ENCODE measurements at places on chromosomes 5 and 9.

- no peak for DNase-seq
Measured at GRCh38 chr5:122236270-122237040, 75.6 kb upstream of the SNCAIP start.

DNA sequence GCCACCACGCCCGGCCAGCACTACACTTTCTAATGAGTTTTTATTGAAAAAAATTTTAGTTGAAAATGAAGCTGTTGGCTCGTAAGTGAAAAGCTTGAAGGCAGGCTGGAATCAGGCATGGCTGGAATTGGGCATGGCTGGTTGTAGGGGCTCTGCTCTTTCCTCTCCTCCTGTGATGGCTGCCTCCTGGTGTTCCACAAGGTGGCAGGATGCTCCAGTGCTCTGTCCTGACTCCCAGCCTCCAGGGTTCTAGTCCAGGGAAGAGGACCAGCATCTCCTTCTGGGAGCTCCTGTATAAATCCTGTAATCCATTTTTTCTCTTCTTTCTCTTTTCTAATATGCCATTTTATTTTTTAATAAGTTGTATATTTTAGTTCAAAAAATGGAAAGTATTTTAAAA is 57.2 kb upstream of the DHFR start:
- no peak for DNase-seq

DNA sequence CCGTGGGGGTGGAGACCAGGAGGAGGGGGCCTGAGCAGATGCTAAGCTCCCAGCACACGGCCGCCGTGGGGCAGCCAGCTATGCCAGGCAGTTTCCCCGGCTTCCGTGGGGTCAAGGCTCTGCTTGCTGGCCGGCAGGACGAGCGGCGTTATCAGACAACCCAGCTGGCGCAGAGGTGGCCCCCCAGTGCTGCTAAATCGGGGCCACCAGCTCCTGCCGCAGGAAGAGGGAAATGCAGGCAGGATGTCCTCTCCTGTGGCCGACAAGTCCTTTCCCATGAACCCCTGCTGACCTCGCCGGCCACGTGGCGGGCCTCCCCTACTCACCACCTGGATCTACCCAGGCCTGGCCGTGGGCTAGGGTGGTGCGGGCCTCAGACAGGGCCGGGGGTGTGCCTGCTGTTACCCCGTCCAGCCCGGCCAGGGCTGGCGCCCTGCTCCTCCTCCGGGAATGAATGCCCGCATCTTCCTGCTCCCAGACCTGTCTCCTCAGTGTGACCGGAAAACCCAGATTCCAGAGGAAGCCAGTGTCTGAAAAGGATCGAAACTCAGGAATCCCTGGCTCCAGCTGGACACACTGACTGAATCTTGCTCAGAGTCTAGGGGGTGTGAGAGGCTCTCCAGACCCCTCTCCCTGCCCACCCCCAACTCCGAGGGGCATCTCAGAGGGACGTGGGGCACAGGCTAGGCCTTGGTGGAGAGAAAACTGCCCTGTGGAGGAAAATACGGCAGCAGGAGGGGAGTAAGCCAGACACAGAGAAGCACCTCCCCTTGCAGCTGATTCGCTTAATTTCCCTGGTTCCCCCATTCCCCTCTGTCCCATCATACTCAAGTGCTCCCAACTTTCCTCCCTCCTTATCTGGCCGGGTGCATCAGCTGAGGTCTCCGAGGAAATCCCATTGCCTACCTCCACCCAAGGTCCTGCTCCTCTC is 3.9 kb downstream of the FLT4 start:
- DNase-seq: no peak

DNA sequence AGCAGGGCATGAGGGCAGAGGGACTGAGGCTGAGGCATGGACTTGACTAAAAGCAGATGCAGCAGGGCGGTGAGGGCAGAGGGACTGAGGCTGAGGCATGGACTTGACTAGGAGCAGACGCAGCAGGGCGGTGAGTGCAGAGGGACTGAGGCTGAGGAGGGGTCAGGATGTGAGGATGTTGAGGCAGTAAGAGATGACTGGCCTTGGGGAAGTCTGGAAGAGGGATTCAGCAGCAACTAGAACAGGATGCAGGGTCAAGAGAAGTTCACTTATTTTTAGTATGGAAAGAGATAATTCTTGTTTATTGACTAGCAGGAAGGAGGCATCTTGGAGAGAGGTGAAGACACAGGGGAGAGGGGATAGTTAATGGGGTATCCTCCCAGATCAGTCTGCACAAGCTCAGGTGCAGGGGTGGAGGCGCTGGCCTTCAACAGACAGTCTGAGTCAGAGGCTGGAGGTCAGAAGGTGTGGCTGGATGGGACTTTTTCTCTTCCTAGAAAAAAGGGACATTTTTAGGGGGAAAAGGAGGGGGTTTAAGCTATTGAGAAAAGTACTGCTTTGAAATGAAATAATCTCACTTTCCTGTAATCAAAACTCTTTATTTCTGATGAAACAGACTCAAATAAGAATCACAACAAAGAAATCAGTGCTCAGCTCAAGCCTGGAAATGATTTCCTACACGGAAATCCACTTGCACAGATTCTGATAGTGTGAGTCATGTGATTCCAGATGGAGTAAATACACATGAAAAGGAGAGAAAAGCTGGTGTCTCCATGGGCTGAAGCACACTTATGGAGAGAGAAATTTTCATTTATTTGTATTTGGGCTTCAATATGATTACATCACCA is 130.9 kb downstream of the PALM2AKAP2 start:
- DNase-seq: no peak

GRCh38 chr5:176644294-176644693 is 3.0 kb upstream of the TSPAN17 start:
- no peak for DNase-seq

DNA sequence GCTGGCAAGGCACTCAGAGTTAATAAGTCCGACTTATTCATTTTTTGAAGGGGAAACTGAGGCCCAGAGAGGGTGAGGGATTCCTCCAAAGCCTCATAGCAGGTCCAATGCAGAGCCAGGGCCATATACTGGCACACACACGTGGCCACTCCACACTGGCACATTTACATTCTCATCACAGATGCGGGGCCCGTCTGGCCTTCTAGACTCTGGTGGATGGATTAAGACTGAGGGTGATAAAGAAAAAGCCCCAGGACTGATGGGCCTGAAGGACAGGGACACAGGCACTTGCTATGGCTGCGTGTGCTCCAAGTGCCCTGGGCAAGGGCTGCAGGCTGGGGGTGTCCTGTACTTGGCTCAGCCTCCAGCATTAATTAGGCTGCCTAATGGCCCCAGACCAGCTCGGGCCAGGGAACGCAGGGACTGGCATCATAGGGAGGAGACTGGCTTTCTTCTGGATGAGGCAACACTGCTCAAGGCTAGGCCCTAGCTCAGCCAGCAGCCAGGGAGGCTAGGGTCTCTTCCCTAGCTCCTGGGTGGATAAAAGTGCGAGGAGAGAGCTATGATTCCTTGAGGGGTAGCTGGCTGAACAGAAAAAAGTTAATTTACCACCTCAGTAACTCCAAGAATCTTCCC is 28.5 kb upstream of the CSF1R start:
- no peak for DNase-seq

DNA sequence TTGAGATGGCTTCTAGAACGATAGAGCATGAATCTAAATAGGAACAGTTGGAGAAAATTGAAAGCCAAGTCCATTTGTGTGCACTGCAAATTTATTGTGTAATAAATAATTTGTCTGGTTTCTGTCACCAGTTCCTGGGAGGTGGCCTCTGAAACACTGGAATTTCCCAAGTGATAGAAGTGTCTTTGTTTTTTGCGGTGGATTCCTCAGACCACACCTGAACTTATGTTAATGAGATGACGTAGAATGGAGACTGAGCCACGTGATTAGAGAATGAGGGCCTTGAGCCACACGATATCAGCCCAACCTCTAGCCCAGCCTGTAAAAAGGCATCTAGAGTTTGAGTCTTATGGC is 105.1 kb downstream of the MSX2 start:
- no peak for DNase-seq

GRCh38 chr9:73411494-73411893 is 259.8 kb downstream of the ANXA1 start:
- DNase-seq: no peak

GRCh38 chr5:40991168-40991980 is 79.8 kb downstream of the MROH2B start:
- DNase-seq: no peak

- DNase-seq: no peak
Measured at GRCh38 chr5:80468131-80468530, 19.8 kb upstream of the FAM151B start.

- DNase-seq: no peak
Measured at GRCh38 chr5:134203630-134204029, 22.2 kb downstream of the PPP2CA start.

GRCh38 chr9:93590609-93591234 is 14.3 kb downstream of the PHF2 start:
- no peak for DNase-seq

DNA sequence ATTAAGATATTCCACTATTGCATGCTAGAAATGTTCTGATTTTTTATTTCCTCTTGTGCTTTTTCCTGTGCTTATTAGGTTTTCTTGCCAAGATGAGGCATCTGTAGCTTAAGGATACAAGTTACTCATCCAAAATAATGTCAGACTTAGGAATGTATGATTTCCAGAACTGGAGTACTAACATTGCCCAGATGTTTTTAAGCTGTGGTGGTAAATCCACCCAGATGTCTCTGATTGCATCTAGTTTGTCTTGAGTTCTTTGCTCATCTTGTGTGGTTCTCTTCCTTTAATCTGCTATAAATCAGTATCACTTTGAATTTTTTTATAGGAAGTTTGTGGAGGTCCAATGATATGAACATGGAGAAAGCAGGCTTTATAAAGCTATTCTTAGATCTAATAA is 337.5 kb upstream of the ZNF608 start:
- no peak for DNase-seq

DNA sequence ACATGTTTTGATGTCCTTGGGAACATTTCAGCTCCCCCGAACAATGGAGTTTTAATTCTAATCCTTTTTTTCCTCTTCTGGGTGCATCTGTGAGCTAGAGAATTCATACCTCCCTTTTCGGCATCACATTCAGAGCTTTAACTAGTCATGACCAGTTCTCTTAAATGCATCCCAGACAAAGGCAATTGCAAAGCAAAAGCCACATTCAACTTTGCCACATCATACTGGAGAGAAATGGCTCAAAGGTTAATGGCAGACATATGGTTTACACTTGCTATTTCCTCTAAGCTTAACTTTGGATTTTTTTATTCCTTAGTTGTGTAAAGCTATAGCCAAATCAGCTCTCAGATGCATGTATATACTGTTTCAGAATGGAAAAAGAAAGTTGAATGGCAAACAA is 153.3 kb downstream of the ESM1 start:
- no peak for DNase-seq

DNA sequence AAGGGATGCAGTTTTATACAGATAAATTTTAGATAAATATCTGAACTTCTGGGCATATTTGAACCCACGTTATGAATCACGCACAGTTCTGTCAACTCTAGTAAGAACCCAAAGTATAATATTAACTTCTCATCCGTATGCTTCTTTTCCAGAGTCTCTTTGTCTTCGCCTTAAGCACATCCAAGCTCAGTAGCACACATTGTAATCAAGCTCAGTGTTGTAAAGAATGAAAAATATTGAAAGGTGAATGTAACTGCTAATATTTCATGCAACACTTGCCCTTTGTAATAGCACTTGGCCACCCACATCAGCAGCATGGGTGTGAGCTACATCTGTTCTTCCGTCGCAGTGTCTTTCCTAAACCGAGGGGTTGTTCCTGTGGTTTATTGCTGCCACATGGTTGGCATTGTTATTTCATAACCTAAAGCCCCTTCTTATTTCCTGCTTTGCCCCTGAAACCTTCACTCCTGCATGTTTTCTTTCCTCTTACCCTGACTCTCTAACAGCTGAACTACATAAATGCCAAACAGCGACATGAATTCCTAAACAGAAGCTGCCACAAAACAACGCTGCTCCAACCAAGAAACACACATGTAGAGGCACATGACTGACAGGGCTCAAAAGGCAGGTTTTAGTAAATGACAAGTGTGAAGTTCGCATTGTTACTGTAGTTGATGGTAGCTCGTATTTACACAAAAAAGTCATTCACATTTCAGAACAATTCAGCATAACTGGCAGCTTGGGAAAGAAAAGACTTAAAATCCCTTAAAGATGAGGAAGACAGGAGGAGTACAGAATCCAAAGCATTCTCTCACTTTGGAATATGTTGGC is 190.1 kb upstream of the MEF2C start:
- DNase-seq: no peak

DNA sequence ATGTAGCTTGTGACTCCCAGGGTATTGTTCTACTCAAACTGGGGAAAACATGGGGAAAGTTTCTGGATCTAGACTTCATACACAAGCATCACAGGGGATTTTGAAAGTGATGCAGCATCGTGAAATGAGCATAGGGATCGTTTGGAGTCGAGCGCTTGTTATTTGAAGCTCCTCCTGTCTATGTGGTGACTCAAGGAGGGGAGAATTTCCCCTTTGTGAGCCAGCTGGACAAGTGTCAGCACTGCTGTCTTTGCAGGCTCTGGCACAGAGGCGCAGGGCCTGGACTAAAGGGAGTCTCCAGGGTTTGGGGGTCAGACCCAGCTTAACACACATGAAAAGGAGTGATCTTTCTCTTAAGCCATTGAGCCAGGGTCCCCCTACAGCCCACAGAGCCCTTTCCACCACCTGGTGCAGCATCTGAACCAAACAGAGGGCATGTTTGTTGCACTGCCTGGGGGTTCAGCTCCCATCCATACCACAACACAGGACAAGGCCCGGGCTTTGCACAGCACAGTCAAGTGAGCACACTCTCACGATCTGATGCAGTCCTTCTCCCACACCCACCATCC is 51.0 kb downstream of the IRF1 start:
- no peak for DNase-seq

- DNase-seq: no peak
Measured at GRCh38 chr5:17872204-17872603, 237.9 kb downstream of the TAF11L14 start.

DNA sequence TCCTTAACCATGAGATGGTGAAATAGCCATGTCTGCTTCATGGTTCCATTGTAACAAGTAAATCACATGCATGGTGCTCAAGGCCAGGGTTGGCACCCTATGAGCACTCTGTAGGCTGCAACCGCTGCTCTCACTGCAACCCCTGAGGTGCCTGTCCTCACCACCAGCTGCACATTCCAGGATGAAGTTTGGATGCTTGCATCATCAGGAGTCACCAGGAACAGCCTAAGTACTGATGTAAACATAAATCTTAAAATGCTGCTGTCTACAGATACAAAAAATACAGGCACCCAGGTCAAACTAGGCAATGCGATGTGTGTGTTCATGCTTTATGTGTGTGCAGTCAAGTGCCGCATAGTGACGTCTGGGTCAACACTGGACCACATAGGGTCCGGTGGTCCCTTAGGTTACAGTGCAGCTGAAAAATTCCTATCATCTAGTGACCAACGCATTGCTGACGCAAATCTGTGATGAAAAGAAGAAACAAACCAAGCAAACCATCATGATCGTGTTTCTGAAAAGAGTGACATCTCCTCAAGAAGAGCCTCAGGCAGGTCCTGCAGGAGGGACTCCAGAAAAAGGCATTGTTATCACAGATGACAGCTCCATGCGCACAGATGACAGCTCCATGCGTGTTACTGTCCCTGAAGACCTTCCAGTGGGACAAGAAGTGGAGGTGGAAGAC is 234.8 kb downstream of the AUH start:
- DNase-seq: no peak

DNA sequence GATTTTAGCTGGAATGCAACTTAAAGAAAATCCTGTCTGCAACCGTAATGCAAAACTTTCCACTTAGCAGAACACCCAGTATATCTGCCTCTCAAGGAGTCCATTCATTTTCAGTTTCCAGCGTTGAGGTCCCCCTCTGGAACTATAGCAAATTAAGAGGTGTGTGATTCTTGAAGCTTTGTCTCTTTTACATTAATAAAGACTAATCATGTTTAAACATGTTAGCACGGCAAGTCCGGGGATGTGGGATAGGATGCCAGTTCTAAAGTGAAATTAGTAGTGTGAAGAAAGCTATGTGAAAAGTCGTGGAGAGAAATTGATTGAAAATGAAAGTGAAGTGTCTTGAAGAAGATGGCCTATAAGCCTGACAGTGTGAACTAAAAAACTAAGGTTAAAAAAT is 429.1 kb downstream of the NR2F1-AS1 start:
- DNase-seq: no peak

Data from stimulated activated CD4-positive, alpha-beta T cell treated with anti-CD3 and anti-CD28 coated beads, Interleukin-1b, Interleukin-23, amount 100 ng/mL, for 1 hour (primary cell).